ENCODE measurements at places on chromosomes 6 and 20.

DNA sequence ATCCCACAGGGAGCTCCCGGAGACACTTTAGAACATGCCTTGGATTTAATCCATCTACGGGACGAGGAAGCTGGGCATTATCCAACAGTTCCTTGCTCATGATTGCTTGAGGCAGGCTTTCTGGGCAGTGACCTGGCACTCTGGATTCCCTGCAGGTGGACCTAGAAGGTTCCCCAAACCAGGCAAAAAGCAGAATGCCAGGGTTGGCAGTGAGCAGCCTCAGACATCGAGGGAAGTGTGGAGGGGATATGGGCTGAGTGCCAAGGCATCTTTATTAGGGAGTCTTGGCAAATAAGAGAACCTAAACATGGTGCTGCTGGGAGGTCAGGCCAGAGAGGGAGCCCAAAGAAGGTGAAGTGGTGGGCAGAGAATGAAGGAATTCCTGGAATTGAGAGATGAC is 158.5 kb downstream of the CD83 start:
- no peak for DNase-seq

- DNase-seq, result no peak
These were observed 520.0 kb upstream of the IRAK1BP1 start for GRCh38 chr6:78347191-78347916.

GRCh38 chr20:52060794-52061714 is 130.5 kb downstream of the ZFP64 start:
- DNase-seq, result no peak

GRCh38 chr20:49245921-49246740 is 26.9 kb downstream of the DDX27 start:
- peak; percentile 49 for DNase-seq

GRCh38 chr6:155970876-155971708 is 515.5 kb upstream of the NOX3 start:
- DNase-seq, result no peak

DNA sequence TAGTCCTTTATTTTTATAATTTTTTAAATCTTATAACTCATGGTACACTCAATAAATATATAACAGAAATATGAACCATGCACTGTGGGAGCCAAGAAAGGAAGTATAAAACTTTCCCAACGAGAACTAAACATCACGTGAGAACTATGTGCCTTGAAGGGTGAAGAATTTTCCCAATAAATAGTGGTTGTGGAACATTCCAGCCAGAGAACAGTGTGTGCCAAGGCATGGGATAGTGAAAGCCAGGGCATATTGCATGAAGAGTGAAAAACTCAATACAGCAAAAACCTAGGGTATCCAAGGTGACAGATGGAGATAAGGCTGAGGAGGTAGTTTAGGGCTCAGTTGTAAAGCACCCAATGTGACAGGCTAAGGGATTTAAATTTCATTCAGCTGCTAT is 86.1 kb downstream of the SIM1 start:
- DNase-seq, result no peak

- DNase-seq, result no peak
These were observed 10.4 kb downstream of the GCNT2 start for GRCh38 chr6:10531503-10531902.

DNA sequence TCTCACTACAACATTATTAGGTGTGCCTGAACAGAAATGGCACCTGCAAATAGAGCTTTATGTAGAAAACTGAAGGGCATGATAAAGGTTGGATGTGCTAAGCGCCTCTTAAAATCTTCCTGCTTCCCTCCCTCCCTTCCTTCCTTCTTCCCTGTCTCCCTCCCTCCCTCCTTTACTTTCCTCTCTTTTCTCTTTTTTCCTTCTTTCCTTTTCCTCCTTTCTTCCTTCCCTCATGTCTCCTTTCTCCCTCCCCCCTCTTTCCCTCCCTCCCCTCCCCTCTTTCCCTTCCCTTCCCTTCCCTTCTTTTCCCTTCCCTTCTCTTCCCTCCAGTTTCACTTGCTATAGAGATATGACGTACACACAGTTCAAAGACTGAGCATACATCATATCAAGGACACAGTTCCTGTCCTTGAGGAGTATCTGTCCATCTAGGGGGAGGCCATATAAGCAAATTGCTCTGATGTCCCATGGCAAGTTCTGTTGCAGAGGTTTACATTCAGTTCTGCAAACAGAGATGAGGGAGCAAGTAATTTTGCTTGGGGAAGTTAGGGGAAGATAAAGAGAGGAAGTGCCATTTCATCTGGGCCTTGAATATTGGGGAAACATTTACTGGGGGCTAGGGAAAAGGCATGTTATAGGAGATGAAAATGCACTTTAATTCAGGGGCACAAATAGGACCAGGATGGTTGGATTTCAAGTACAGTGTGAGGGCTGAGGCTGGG is 79.0 kb upstream of the EEF1E1 start:
- no peak for DNase-seq
